ENCODE measurements at places on chromosomes 2 and 18. TPM values are rescaled to one million over a fixed set of nuclear protein-coding genes. Genes with fewer than 3 reads are reported as not detected.

REEP1 gene
- 0.37 TPM for total RNA-seq

ITGB6 gene
- not detected for total RNA-seq

REG3A gene
- total RNA-seq: not detected

HOXD4 gene
- not detected for total RNA-seq

MPHOSPH10 gene
- 32.3 TPM for total RNA-seq

NRP2 gene
- 2.5 TPM for total RNA-seq

IL1F10 gene
- not detected for total RNA-seq

All from activated naive CD4-positive, alpha-beta T cell treated with anti-CD3 and anti-CD28 coated beads for 36 hours (primary cell).